ENCODE measurements at places on chromosomes 5 and 9. TPM values are rescaled to one million over a fixed set of nuclear protein-coding genes. Genes with fewer than 3 reads are reported as not detected.

GRCh38 chr9:93234600-93234999 lies 50.7 kb downstream of the WNK2 start:
- no peak for DNase-seq

GRCh38 chr9:80440724-80441123 lies 869.0 kb downstream of the TLE4 start:
- DNase-seq = no peak

DNA sequence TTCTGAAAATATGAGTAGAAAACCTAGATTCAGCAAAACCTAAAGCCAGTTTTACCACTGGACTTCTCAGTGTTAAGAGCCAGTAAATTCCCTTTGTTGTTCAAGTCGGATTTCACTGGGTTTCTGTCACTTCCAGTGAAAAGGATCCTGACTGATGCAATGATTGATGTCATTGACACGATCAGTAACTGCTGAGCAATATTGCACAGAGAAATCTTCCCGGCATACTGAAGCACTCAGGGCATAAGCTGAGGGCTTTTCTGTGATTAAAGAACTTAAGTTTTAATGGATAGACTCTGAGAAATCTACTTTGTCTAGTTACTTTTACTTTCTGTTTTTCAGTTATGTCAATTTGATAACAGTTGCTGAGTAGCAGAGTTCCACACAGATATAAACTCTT lies 61.9 kb downstream of the DENND1A start:
- DNase-seq = no peak

DNA sequence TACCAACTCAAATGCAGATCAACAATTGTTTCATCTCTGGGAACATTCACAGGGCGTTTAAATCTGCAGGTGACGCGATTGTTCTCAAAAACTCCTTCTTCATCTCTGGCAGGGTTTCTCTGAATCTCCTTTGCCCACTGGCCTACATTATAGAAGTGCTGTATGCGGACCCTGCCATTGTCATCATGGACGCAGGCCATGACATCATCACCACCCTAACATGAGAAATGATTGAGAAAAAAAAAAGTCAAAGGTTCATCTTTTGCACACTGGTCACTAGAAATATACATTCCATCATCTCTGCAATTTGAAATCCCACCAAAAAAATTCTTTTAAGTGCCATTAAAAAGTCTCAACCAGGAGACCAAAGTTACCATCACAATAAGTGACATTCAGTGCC lies 21.6 kb upstream of the TMEM245 start:
- DNase-seq = no peak

- DNase-seq = no peak
These were observed 124.4 kb downstream of the PIK3R1 start for GRCh38 chr5:68339921-68340321.

LCN1 gene
- not detected for total RNA-seq

IFNK gene
- total RNA-seq = not detected

SMIM27 gene
- 7.8 TPM for total RNA-seq

CARD9 gene
- 4.1 TPM for total RNA-seq

Measured in glutamatergic neuron (in vitro differentiated cells).